HepG2 (cell line): ENCODE measurements at places on chromosomes 5 and 9. TPM values are rescaled to one million over a fixed set of nuclear protein-coding genes. Genes with fewer than 3 reads are reported as not detected.

GRCh38 chr9:136143215-136144001, 24.7 kb upstream of the TMEM250 start:
- DNase-seq, result peak; percentile 31

- DNase-seq, result no peak
Observed at GRCh38 chr5:76470976-76471375, 67.9 kb downstream of the IQGAP2 start.

FOXD4L4 gene
- polyA plus RNA-seq, result 0.10 and 0.15 TPM in 2 replicates

DNA sequence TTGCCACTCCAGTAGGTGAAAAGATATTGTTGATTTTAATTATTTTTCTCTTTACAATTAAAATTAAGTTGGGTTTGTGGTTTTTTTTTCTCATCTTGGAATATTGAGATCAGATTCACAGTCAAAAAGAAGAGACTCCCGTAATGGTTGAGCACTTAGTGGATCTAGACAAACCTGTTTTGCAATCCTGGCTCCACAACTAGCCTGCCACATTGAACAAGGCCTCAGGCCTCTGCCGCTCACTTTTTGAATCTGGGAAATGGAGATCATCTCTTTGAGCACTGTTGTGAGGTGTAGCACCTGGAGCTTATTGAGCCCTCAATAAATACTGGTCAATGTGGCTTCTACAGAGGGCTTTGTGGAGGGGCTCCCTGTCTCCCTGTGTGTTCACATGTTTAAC, 37.1 kb upstream of the RARS1 start:
- DNase-seq, result no peak

TSSK1B gene
- polyA plus RNA-seq, result not detected in 2 replicates

ZNF883 gene
- polyA plus RNA-seq, result 4.3 and 5.3 TPM in 2 replicates

DNA sequence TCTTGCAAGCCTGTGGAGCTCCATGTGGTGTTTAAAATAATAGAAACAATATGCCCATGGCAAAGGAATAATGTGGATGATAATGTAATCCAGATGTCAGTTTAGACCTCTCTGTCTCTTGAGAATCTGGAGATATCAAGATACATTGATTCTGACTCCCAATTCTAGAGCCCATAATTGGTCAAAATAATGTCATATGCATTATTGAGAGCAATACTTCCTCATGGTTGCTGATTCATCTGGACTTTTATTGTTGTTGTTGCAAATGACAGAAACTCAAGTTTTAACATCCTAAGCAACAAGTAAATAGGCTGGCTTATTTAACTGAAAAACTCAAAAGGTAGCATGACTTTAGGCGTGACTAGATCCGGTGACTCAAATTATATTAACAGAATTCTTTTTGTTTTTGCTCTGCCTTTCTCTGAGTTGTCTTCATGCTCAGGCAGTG, 152.1 kb downstream of the PCSK1 start:
- DNase-seq, result no peak

PITX1 gene
- 11.7 and 17.0 TPM in 2 replicates for polyA plus RNA-seq

GRCh38 chr5:167944121-167944852, 347.2 kb upstream of the WWC1 start:
- no peak for DNase-seq

DNA sequence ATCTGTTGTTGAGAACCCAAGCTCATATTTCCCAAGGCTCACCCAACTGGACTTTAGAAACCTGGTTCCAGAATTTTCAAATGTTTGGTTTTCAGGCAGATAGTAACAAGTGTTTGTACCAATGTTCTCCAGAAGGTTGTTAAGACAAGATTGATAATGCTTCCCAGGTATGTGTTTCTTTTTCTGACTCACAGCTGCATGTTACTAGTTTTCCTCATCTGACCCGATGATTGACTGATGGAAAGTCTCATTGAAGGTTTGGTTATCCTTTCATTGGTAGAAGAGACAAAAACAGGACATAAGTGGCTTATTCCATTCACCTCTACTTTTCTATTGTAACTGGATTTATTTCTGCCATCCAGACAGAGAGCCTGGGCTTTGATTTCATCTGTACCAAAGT, 10.4 kb downstream of the BASP1 start:
- no peak for DNase-seq

SHOC1 gene
- polyA plus RNA-seq, result not detected in 2 replicates

MEF2C gene
- polyA plus RNA-seq, result 0.01 TPM in 1 of 2 replicates, not detected in the other

TMEM252 gene
- not detected in 2 replicates for polyA plus RNA-seq

DNA sequence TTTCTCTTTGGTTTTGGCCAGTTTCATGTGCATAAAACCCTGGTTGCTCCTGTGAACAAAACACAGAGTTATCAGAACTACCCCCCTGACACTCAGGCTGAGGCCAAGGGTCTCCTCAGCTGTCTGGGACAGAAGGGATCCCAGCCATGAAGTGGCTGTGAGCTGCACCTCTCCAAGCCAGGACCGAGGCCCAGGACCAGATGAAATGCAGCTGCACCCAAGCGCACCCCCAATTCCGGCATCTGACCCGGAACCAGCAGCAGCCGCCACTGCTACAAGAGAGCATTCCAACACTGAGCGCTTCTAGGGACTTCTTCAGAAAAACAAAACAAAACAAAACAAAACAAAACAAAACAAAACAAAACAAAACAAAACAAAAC, 16.0 kb upstream of the SLC25A51 start:
- DNase-seq, result no peak

ICE1 gene
- polyA plus RNA-seq, result 9.0 and 9.1 TPM in 2 replicates

- DNase-seq, result no peak
Observed at GRCh38 chr9:134303601-134304000, 22.7 kb upstream of the RXRA start.

DNA sequence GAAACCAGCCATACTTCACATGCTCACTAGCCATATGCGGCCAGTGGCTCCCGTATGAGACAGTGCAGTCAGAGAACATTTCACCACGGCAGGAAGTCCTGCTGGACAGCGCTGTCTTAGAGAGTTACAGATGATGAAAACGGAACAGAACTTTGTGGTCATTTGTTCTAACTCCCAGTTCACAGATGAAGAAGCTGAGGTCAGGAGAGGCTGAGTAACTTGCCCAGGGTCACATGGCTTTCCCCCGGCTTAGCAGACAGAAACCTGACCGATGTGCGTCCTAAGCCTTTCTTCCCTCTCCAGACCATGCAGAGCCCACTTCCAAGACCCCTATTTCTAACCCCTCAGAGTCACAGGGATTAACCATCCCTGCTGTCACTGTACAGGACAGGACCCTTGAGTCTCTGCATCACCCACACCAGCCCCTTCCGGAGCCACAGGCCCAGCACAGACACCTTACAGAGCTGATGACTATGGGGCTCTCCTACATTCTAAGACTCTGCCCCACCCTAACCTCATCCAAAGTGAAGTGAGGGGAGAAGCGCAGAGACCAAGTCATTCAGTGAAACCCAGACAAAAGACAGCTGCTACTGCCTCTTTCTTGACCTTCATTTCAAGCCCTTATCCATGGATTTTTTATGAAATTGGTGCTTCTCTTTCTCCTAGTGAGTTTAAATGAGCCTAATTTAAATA, 86.9 kb downstream of the PTPN3 start:
- no peak for DNase-seq

DNA sequence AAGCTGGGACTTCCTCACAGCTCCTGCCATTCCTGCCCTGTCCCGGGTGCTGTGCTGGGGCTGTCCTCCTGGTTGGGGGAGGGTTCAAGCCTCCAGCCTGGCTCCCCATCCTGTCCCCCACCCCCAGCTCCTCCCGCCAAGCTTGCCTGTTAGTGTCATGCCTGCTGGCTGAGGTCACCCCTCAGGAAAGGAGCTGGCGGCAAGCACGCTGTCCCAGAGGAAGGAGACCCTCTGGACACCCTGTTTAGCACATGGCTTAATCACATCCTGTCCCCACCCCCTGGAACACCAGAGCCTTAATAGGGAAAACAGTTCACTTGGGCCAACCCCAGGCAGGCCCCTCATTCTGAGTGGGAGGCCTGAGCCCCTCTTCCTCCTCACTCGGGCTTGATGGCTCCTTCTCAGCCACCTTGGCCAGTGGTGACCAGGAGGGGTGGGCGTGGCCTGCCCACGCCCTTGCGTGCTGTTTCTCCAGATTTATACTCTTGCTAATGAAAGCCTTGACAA, 9.2 kb upstream of the PHYHD1 start:
- peak; percentile 80 for DNase-seq

DNA sequence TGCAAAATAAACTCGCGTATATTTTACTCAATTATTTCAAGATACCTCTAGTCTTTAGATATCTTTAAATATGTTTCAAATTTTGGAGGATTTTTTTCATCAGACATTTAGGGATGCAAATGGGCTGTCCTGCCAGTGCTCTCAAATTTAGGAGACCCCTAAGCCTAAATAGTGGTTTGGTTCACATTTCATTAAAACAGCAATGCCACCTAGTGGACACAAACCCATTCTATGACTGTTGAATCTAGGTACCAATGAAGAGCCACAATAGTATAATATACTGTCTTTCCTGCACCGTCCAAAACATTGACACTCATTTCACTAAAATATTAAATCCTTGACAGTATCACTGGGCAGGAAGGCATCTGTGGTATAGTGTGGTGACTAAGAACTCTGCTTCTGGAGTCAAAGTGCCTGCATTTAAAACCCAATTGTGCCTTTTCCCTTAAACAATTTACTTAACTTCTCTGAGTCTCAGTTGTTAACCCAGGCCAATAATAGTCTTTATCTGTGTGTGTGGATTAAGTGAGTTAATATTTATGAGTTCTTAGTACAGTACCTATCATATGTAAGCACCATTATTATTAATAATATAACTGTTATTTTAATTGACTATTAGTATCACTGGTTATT, 148.0 kb downstream of the RORB start:
- DNase-seq, result peak; percentile 18

DNA sequence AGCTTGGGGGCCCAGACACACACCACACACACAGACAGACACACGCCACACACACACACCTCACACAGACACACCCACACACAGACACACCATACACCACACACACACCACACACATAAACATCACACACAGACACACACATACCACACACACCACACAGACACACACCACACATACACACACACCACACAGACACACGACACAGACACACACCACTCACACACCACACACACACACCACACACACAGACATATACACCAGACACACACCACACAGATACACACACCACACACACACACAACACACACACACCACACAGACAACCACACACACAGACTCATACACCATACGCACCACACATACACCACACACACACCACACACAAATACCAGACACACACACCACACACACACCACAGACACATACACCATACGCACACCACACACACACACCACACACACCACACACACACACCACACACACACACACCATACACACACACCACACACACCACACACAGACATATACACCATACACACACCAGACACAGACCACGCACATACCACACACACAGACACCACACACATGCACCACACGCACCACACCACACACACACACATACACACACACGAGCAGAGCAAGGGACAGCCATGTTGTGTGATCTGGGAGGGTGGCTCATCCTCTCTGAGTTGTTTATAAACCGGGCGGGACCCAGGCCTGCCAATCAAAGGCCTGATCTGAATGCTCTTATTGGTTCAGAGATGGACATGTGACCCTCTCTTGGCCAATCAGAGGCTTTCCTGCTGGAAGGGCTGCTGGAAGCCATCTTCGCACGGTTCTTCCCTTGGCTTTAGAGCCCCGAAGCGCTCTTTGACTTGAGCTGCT, 148.3 kb downstream of the GAPVD1 start:
- DNase-seq, result peak; percentile 48

AHRR gene
- polyA plus RNA-seq, result 0.18 and 0.28 TPM in 2 replicates

DNA sequence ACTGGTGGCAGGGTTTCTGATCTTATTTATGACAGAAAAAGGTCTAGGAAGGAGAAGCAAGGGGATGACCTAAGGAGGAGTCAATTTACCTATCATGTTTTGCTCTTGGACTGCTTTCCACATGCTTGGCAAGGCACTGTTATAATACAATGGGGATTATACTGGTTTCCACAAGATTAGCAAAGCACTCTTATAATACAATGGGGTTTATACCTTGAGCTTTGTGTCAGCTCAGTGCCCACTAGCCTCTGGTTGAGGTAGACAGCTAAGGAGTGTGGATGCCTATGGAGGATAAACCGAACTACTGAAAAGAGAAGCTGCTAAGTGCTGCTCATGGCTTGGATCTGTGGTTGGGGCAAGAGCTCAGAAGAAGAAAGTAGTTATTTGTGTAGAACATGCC, 68.7 kb downstream of the MRPS27 start:
- no peak for DNase-seq

MYMK gene
- not detected in 2 replicates for polyA plus RNA-seq

DNA sequence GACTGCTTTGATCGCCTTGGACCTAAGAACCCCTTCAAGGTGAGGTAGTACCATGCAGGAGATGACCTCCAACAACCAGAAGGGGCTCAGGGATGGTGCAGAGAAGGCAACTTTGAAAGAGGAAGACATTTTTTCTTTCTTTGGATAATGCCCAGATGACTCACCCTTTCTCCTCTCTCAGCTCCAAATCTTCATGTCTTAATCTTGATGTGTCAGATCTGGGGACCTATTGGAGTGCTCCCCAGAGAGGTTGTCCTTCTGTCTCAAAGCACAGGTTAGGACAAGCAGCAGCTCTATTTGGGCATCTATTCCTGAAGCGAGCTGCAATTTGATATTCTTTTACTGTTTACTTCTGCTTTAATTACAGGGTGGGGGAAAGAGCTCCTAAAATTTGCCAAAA, 229.9 kb upstream of the MAP3K1 start:
- no peak for DNase-seq

DNA sequence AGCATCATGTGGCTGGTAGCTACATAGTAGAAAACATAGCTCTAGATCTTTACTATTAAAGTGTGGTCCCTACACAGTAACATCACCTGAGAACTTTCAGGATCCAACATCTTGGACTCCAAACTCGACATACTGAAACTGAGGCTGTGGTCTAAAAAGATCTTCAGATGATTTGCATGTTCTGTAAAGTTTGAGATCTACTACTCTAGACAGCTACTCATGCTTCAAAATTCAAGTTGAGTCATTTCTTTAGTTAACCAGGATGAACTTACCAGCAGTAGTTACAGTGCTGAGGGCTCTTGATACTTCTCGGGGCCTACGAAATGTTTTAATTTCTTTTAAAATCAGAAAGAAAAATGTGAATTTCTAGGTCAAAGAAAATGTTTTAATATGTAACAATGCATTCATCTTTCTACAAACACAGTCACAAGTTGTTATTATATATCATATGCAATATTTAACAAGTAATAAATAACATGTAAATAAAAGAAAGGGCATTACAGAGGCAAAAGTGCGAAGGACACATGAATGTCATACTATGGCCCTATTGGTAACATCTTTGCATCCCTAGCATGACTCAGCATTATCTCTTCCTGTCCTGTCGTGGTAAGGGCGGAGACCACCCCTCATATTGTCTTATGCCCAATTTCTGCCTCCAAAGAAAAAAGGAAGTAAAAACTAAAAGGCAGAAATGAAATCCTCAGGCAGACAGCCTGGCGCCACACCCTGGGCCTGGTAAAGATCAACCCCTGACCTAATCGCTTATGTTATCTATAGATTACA, 563.9 kb upstream of the TLE4 start:
- DNase-seq, result no peak

LOX gene
- 165 and 173 TPM in 2 replicates for polyA plus RNA-seq

GRCh38 chr5:76787237-76787636, 31.6 kb upstream of the F2RL1 start:
- DNase-seq, result peak; percentile 69

GRCh38 chr5:163595932-163596607, 90.7 kb downstream of the MAT2B start:
- no peak for DNase-seq

DNA sequence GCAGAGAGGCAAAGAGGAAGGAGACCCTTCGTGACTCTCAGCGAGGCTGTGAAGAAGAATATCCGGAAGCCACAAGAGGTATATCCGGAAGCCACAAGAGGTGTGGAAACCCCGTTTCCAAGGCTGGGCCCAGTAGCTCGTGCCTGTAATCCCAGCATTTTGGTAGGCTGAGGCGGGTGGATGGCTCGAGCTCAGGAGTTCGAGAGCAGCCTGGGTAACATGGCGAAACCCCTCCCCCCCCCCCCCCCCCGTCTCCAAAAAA, 612 bp upstream of the BBLN start:
- DNase-seq, result peak; percentile 43
